Spinal cord (tissue), 10 donors: ENCODE measurements at places on chromosomes 7 and 10.

GRCh38 chr7:158013085-158013668, 574.4 kb downstream of the PTPRN2 start:
- no peak overlapping the region for H3K4me3 ChIP-seq
- no peak for DNase-seq
- no peaks in the 10 kb centered on the region for H3K36me3 ChIP-seq
- H3K27ac ChIP-seq = no peak overlapping the region
- peaks cover 39% of the 10 kb centered on the region for H3K4me1 ChIP-seq

DNA sequence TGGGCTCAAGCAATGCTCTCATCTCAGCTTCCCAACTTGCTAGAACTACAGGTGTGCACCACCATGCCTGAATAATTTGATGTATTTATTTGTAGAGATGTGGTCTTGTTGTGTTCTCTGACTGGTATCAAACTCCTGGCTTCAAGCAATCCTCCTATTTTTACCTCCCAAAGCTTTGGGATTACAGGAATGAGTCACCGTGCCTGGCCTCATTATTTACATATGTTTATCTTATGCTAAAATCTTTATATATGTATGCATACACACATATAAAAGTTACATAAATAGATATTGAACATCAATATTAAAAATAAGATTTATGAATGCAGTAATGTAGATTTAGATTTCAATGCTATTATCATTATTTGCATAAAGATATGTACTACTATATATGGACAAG, 1634.5 kb upstream of the LRRTM3 start:
- no peak overlapping the region for H3K27ac ChIP-seq
- no peak overlapping the region for H3K4me3 ChIP-seq
- H3K36me3 ChIP-seq = no peaks in the 10 kb centered on the region
- H3K4me1 ChIP-seq = no peaks in the 10 kb centered on the region
- no peaks in the 10 kb centered on the region for H3K27me3 ChIP-seq
- no peak for DNase-seq

- no peak for DNase-seq
- no peak overlapping the region for H3K27ac ChIP-seq
- peaks cover 16% of the 10 kb centered on the region for H3K4me1 ChIP-seq
- H3K27me3 ChIP-seq = peaks cover 6% of the 10 kb centered on the region
- no peaks in the 10 kb centered on the region for H3K36me3 ChIP-seq
- H3K4me3 ChIP-seq = no peak overlapping the region
Observed at GRCh38 chr10:117439243-117439912, 64.1 kb upstream of the PDZD8 start.

GRCh38 chr7:88315522-88315921, 8.8 kb upstream of the STEAP4 start:
- no peaks in the 10 kb centered on the region for H3K4me1 ChIP-seq
- no peaks in the 10 kb centered on the region for H3K27me3 ChIP-seq
- no peaks in the 10 kb centered on the region for H3K36me3 ChIP-seq
- no peak overlapping the region for H3K4me3 ChIP-seq
- H3K27ac ChIP-seq = no peak overlapping the region

DNA sequence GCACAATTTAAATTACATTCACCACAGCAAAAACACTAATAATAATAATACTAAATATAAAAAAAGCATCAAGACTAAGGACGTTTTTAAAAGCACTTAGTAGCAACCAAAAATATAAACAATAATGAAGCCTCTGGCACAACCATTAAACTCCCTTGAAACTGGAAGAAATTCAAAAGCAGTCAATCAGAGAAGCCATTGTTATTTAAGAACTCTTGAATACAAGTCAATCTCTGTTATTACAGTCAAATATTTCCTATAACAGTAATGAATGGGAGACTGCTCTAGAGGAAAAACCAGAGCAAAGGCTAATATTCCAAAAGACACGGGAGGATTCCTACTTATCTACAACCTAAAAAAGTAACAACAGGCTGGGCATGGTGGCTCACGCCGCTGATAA, 164.2 kb downstream of the KMT2E start:
- H3K4me1 ChIP-seq = no peaks in the 10 kb centered on the region
- no peaks in the 10 kb centered on the region for H3K36me3 ChIP-seq
- no peak overlapping the region for H3K4me3 ChIP-seq
- no peaks in the 10 kb centered on the region for H3K27me3 ChIP-seq

- H3K4me1 ChIP-seq = no peaks in the 10 kb centered on the region
- H3K27me3 ChIP-seq = no peaks in the 10 kb centered on the region
Observed at GRCh38 chr10:7243873-7244272, 167.0 kb downstream of the SFMBT2 start.

DNA sequence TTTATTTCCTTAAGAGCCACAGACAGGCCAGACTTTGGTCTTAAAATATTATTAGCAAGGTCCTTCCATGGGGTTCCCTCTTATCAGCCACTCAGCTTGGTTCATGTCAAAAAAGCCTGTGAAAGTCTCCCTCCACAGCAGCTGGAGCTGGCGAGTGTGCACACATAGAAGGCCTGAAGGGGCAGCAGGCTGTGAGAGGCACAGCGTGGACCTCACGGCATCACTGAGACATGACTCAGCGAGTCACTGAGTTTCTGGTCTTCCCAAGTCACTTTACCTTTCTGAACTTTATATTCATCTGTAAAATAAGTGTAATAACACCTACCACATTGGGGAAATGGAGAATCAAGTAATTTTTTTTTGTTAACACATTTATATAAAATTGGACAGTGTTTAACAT, 8.7 kb downstream of the TAF3 start:
- no peak for DNase-seq
- no peak overlapping the region for H3K4me3 ChIP-seq
- H3K36me3 ChIP-seq = peaks cover 12% of the 10 kb centered on the region

- no peak for DNase-seq
- peaks cover 28% of the 10 kb centered on the region for H3K4me1 ChIP-seq
- no peak overlapping the region for H3K4me3 ChIP-seq
- no peaks in the 10 kb centered on the region for H3K36me3 ChIP-seq
- H3K27ac ChIP-seq = no peak overlapping the region
Observed at GRCh38 chr10:78771260-78771659, 297.5 kb upstream of the ZMIZ1 start.
